NCI-H187 (cell line): ENCODE measurements at places on chromosomes 3 and 15.

- peak; percentile 46 for DNase-seq
Measured at GRCh38 chr15:63610209-63610841, 13.1 kb downstream of the FBXL22 start.

DNA sequence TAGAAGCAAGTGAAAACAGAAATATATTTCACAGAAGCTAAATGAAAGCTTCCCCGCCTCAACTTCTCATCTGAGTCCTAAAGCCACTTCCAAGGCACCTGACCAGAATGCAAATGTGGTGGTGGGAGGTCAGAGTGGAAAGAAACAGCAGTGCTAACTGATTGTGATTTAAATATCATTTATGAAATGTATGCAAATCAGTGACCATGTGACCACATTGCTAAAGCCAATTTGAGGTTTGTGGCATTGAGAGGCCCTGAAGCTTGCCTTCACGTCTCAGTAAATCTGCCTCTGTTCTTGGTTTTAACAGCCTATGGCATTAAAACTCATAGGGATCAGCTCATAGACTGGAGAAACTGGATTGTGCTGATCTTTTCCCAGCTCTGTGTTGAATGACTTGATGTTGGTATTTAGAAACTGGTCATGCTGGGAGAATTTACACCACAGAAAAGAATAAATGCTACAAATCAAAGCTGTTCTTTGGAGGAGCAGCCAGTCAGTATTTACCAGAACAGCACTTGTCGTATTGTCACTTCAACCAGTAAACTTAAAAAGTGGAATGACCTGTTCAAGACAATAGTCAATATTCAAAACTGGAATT lies 481.4 kb upstream of the ALCAM start:
- no peak for DNase-seq

DNA sequence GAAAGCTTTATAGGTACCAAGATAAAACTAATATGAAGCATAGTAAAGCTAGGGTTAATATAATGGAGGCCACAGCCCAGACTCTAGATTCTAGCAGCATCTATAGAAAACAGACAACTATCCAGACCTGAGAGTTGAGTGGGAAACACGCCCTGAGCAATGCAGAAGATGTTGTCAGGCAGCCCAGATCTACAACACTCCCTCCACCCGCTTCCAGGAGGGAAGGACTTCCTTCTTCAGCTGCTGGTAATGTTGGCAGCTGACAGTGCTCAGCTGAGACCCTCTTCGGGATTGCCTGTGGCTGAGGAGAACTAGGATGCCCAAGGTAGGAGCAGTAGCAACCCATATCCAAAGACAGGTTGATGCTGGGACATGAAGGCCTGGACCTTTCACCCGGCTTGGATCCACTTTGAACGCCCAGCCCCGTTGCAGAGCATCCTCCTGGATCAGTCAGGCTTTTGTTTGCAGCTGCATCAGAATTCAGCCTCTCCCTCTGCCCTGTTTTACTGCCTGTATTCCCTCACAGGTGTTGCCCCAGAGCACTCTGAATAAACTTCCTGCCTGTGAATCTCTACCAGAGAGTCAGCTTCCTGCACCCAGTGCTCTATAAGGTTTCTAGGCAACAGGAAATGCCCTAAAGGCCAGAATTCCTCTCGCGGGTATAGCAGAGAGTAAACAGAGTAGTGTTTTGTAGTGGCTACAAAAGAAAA lies 174.7 kb upstream of the IL12A start:
- DNase-seq, result no peak

DNA sequence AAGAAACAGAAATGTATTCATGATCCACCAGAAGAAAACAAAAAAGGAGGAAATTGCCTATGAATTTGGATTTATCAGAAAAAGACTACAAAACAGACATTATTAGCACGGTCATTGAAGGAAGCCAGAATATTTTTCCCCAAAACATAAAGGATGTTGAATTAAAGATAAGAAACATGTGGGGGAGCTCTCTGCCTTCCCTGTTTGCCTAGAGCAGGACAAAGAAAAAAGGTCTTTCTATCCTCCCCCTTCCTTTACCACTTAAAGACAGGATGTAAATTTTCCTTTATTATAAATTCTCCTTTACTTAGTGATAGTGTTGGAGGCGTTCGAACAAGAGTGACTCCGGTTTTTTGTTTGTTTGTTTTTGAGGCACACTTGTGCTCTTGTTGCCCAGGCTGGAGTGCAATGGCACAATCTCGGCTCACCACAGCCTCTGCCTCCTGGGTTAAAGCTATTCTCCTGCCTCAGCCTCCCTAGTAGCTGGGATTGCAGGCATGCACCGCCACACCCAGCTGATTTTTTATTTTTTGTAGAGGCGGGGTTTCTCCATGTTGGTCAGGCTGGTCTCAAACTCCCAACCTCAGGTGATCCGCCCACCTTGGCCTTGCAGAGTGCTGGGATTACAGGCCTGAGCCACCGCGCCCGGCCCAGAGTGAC lies 14.9 kb upstream of the RPN1 start:
- no peak for DNase-seq

GRCh38 chr3:160403028-160403545 lies 3.6 kb downstream of the SMC4 start:
- DNase-seq, result no peak
